ENCODE measurements at places on chromosomes 11 and 22.

GRCh38 chr11:106594751-106595351 is 423.4 kb downstream of the GUCY1A2 start:
- DNase-seq: no peak

GRCh38 chr11:75673977-75674582 is 5.2 kb upstream of the MAP6 start:
- peak; percentile 79 for DNase-seq

DNA sequence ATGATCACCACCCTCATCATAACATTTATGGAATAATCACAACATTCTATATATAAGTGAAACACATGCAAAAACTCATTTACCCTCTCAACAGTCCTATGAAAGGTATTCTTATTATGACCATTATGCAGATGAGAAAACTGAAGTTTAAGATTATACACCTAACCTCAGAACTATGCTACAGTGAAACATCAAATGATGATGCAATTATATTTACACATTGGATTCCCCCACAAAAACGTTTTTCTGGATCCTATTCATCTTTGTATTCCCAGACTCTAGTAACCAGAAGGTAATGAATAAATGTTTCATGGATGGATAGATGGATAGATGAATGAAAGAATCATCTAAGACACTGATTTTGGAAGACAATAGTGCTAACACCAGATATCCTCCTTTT is 54.8 kb downstream of the TCP11L1 start:
- no peak for DNase-seq

- DNase-seq: no peak
These were observed 38.5 kb upstream of the TCF20 start for GRCh38 chr22:42308892-42309468.

GRCh38 chr11:35671396-35672127 is 9.0 kb downstream of the TRIM44 start:
- no peak for DNase-seq

DNA sequence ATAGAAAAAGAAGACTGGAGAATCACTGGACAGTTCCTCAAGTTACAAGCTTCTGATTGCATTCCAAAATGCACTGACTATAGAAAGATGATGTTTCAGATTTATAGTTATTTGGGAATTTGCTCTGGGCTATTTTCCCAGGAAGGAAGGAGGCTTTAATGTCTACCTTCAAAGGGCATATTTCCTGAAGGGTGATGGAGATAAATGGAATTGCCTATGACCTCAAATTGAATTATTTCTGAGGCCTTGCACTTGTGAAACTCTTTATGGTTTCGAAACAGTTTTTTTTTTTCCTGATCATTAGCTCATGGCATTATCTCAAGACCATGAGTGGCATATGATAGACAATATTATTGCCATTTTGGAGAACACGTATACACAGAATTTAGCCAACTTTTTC is 333.9 kb downstream of the METTL15 start:
- no peak for DNase-seq

DNA sequence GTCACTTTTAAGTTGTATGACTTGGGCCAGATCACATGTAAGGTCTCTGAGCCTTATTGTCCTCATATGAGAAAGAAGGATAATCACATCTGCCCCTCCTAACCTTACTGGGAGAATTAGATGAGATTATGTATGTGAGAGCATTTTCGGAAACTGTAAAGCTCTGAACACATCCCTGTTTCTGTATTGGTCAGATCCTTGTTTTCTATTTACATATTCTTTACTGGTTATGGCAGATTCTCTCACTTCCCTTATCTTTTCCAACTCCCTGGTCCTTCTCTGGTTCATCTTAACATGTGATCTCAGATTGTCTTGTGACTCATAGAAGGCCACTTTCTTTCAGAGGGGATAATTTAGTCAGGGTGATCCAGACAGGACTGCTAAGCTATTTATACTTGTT is 41.8 kb downstream of the CCDC81 start:
- no peak for DNase-seq

DNA sequence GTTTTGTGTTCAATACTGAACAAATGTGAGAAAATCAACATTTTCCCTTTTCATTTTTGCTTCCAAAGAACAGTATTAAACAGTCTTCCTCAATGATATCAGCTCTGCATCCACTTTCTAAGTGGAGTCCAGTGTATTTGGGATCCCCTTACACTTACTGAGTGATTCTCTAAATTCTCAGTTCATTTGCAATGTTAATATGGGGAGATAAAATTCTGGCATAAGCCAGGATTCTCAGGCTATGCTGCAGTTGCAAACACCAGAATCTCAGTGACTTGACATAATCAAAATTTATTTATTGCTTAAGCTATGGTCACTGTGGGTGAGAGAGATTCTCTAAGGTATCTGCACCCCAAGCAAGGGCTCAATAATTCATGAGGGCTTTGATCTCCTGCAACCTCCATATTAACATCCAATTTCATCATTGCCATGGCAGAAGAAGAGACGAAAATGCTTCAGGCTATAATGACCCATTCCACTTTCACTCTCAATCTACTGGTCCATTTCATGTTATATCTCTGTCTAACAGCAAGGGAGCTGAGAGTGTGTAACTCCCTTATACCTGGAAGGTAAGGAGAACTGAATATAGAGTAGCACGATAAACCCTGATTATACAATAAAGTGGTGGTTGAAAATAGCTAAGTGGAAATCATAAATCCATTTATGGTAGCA is 64.1 kb upstream of the CARD18 start:
- no peak for DNase-seq

GRCh38 chr22:49150801-49151221 is 676.9 kb downstream of the BRD1 start:
- no peak for DNase-seq

- no peak for DNase-seq
These were observed 463 bp downstream of the RAD9A start for GRCh38 chr11:67392183-67392715.

GRCh38 chr11:14894657-14895598 is 2.9 kb upstream of the CYP2R1 start:
- DNase-seq: no peak

- DNase-seq: no peak
These were observed 19.8 kb upstream of the CCDC89 start for GRCh38 chr11:85705800-85706199.

DNA sequence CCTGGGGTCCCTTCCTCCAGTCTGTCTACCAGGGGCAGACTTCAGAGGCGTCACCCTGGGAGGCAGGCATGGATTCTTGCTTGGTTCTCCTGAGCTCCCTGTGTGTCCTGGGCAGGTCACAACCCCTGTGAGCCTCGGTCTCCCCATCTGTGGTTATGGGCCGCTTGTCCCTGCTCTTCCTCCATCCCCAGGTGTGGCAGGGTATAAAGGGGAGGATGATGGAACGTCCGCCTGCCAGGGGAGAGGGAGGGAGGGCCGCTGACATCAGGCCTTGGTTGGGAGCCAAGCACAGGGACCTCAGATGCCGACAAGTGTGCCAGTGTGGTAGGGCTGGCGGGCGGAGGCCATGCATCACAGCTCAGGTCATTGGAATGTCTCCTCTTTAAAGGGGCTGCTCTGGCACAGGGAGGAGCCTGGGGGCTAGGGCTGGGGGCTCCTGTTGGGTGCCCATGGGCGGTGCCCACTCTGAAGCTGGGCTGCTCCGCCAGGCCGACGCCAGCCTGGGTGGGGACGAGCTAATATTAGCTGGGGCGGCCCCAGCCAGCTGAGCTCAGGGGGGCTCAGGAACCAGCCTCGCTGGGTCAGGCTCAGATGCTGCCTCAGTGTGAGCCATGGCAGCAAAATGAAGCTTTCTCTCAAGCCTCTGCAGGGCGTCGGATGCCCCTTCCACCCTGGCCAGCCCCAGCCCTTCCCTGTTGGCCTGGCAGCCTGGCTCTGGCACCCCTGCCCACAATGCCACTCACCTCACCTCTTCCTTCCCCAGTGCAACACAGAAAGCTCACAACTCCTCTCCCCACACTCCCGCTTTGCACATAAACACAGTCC is 12.8 kb downstream of the KCNC1 start:
- DNase-seq: no peak

DNA sequence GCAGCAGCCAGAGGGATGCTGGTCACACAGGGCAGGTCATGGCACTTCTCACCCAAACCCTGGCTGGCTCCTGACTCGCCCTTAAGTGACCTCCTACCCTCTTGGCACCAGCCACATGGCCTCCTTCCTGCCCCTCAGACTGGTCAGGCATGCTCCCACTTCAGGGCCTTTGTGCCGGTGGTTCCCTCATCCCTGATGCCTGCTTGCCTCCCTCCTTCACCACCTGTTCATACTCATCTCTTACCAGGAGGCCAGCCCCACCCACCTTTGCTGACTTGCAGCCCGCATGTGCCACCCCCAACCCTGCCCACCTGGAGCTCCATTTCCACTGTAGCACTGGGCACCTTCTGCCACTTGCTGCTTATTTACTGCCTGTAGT is 20.1 kb downstream of the GNAZ start:
- no peak for DNase-seq

- peak; percentile 30 for DNase-seq
These were observed 57.8 kb downstream of the ENDOD1 start for GRCh38 chr11:95147364-95147905.

GRCh38 chr11:9740202-9740883 is 76.5 kb downstream of the SWAP70 start:
- peak; percentile 78 for DNase-seq

DNA sequence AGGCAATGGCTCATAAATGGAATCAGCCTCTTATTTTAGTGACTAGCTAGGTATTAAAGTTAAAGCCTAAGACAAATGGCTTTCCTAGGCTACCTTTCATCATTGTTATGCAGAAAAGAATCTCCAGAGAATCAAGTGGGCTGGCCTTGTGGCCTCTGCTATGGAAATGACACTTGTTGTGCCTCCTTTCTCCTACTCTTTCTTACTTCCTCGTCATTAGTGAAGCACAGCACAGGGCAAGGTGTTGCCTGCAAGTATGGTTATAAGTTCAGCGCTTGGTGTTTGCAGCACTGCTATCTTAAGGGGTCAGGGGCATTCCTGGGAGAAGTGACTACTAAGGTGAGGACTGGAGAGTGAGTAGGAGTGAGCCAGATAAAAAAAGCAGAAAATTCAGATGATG is 45.4 kb upstream of the GLYATL1 start:
- no peak for DNase-seq

DNA sequence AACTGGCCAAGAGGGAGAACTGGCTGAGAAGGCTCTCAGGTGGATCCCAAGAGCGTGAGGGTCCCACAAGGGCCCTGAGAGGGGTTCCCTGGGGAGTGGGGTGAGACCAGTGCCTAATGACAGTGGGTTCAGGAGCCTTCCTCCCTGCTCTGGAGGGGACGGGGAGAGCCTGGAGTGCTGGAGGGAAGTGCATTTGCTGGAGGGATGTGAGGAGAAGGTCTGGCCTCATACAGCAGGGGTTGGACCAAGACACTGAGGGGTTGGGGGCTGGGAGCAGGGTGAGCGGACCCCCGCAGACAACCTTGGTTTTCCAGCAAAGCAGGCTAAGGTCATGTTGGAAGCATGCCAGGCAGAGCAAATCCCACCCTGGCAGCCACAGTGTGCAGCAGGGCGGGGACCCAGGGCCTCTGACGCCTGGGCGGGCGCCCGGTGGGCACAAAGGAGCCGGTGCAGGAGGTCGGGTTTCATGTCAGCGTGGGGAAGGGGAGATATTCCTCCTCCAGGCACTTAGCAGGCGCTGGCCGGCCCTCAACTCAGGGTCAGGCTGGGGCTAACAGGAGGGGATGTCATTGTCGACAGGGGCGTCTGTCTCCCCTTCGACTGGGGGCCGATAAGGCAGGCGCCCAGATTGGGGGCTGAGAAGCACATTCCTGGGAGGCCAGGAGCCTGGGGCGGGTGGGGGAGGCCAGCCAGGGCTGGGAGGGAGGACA is 3.1 kb upstream of the DERL3 start:
- DNase-seq: no peak

- DNase-seq: no peak
These were observed 32.2 kb upstream of the SHANK2 start for GRCh38 chr11:71284525-71285092.

DNA sequence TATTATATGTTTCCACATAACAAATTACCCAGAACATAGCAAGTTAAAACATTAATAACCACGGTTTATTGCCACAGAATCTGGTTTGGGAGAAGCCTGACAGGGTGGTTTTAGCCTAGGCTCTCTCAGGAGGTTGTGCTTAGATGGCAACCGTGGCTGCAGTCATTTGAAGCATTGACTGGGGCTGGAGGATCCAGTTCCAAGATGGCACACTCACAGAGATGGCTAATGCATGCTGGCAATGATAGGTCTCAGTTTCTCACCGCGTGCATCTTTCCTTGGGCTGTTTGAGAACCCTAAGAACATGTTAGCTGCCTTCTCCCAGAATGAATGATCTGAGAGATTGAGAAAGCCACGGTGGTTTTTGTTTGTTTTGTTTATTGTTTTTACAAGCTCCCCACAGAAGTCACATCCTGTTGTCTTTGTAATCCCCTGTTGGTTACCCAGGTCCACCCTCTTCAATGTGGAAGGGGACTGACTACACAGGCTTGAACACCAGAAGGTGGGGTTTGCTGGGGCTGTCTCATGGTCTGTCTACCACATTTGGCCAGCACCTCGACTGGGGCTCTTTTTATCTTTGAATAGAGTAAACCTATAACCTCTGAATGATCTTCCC is 36.6 kb upstream of the GRAMD1B start:
- DNase-seq: no peak

DNA sequence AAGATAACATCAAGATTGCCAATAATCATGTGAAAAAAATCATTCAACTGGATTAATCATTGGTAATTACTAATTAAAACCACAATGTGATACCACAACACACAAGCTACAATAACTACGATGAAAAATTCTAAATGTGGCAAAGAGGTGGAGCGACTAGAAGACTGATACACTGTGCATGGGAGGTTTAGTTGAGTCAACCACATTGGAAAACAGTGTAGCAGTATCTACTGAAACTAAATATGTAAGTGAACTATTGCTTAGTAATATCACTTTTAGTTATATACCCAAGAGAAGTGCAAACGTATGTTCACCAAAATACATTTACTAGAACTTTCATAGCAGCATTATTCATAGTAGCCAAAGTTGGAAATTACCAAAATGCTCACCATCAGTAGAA is 359.9 kb downstream of the ETS1 start:
- DNase-seq: no peak

DNA sequence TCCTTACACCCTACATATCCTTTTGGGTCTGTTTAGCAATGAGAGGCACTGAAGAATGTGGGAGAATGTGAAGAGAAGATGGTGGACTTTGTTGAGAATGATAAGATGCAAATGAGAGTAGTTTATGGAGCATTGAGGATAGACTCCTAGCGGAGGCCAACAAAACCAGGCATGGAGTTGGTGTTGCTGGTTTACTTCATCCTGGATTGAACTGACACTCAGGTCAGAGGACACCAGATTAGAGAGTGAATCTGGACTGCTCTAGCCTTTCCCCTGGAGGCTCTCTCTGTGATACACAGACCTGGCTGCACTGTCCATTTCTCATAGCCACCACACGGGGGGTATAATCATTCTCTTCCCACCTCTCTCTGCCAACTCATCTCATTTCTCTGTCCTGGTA is 98.7 kb downstream of the MICAL2 start:
- DNase-seq: no peak
